Mesenteric fat pad (tissue), 1 donor: ENCODE measurements at places on chromosomes 13 and 19. TPM values are rescaled to one million over a fixed set of nuclear protein-coding genes. Genes with fewer than 3 reads are reported as not detected.

The ZNF566 gene
- total RNA-seq = 12.7 TPM

The TNNI3 gene
- not detected for total RNA-seq

The PGLYRP2 gene
- total RNA-seq = not detected

The CABP5 gene
- total RNA-seq = not detected

The ZNF221 gene
- total RNA-seq = 4.1 TPM

GRCh38 chr19:7492558-7492957 lies 3.7 kb upstream of the PEX11G start:
- no peak for DNase-seq

- DNase-seq = peak; percentile 59
Measured at GRCh38 chr19:15397236-15397635, 17.6 kb upstream of the AKAP8 start.

DNA sequence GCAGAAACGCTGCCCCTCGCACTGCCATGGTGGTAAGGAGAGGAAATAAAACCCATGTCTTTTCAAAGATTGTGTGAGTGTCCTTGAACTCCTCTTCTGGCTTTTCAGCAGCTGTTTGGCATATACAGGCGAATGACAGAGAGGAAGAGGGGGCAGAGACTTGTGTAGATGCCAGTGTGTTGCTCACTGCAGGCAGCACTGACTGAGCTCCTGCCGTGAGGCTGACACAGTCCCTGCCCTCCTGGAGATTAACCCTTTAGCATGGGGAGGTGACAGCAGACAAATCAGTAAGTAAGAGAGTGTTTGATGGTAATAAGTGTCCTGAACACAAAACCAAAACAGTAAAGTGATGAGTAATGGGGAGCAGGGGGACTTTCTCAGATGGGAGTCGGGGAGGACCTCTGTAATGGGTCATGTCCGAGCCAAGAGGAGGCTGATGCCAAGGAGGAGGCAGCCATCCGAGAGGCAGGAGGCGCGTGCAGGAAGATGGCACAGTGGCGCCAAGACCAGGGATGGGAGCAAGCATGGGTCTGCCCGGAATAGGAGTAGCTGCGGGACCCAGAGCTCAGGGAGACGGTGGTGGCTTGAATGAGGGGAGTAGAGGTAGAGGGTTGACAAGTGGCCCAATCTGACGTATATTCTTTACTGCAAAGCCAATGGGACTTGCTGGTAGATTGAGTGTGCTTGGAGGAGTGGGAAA lies 182.2 kb downstream of the FOXO1 start:
- no peak for DNase-seq

DNA sequence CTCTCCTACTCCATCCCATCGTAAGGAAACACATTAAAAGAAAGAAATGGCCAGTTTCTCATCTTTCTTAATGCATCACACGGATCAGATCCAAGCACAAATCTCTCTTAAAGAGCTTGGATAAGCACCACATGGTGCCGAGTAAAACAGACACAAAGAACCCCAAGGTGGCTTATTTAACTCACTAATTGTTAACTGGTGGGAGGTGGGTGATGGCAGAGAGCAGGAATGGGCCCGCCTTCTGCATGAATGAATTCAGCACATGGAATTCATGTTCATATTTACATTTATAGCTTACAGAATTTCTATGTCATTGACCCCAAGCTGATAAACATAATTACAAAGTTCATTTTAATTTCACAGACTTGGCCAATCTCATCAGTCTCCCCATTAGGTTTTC lies 89.9 kb downstream of the MZT1 start:
- DNase-seq = no peak

DNA sequence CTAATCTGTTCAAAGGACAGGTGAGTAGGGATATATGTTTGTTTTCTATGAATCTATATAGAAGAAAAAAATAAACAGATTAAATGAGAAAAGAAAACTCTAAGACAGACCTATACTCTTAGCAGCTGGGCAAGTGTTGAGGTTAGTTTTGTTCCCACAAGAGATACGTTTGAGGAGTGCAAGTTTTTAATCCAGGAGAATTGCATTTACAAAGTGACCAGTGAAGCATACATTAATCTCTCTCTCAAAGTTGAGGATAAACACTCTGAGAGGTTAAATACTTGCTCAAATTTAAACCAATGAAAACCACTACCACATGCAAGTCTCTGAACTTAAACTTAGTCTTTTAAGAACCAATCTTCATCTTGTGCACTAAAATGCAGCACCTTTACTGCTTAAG lies 930.5 kb upstream of the MIR17HG start:
- DNase-seq = no peak

GRCh38 chr19:28289295-28290063 lies 923.5 kb downstream of the UQCRFS1 start:
- no peak for DNase-seq

- DNase-seq = no peak
Measured at GRCh38 chr19:49676136-49676783, 811 bp upstream of the PRMT1 start.

DNA sequence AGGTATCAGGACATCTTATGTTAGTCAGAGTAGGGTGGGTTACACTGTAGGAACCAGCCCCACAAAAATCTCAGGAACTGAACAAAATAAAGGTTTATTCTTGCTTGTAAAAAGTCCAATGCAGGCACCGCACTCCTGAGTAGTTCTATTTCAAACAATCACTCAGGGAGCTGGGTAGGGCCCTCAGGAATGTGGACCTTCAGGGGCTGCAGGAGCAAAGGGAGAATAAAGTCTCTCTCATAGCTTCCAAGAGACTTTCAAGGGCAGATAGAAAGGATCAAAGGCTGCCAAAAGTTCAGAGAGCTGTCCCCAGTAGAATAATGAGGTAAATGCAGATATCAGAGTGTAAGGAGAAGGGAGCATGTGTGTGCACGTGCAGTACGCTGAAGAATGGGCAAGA lies 49.4 kb downstream of the RUBCNL start:
- no peak for DNase-seq

GRCh38 chr13:111152844-111153243 lies 37.7 kb downstream of the ARHGEF7 start:
- DNase-seq = no peak

GRCh38 chr13:31605076-31605860 lies 134.1 kb upstream of the RXFP2 start:
- DNase-seq = no peak

DNA sequence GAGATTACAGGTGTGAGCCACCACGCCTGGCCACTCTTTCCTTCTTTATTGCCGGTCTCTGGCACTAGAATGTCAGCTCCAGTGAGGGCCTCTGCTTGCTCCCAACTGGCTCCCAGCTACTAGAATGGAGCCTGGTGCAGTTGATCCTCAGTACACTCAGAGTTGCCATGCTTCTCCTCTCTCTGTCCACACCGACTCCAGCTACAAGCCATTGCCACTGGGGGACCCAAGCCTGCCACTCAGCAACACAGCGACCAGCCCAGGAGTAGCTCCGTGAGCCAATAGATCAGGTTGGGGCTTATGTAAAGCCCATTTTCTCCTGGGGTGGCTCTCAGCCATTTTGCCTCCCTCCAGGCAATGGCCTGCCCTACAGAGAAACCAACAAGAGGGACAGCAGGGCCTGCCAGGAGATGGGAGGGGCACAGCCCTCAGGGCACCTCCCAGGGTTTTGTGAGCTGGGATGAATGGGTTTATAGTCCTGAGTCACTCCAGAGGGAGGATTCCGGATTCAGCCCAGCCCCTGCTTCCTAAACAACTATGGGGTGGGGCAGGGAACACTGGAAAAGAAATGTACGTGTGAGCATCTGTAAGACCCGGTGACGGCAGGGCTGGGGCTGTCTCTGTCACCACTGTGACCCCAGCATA lies 36.5 kb downstream of the OPA3 start:
- DNase-seq = no peak

GRCh38 chr13:67023130-67023876 lies 206.8 kb downstream of the PCDH9 start:
- DNase-seq = no peak

- DNase-seq = no peak
Measured at GRCh38 chr13:38542601-38543000, 144.3 kb upstream of the FREM2 start.

GRCh38 chr19:10430505-10431253 lies 10.3 kb downstream of the PDE4A start:
- no peak for DNase-seq

DNA sequence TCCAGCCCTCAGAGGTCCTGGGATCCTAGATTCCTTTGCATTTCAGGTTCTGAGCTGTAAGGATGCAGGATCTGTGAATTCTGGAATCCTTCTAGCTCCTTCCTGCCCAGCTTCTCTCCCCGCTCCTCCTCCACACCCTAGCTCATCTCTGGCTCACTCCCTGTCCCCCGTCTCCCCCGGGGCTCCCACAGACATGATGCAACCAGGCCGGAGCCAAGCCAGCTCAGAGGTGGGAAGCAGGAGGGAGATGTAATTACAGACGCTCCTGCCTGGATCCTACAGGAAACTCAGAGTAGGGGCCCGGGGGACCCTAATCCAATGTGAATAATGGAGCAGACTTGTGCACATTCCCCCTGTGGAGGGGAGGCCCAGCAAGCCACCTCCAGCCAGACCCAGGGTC lies 4.5 kb downstream of the GNG8 start:
- DNase-seq = no peak
